A549 (cell line): ENCODE measurements at places on chromosomes 2 and 18. TPM values are rescaled to one million over a fixed set of nuclear protein-coding genes. Genes with fewer than 3 reads are reported as not detected.

The GTF3C2 gene
- polyA plus RNA-seq: 69.2 to 78.2 TPM (median 75.4 TPM) in 3 replicates

The CBLN2 gene
- polyA plus RNA-seq: 0.25 to 0.34 TPM (median 0.32 TPM) in 3 replicates

The SP140 gene
- 0.24 TPM in 1 of 3 replicates, not detected in the others for polyA plus RNA-seq

The PROM2 gene
- polyA plus RNA-seq: 0.04 to 0.16 TPM (median 0.09 TPM) in 3 replicates

The TYMS gene
- 169 to 184 TPM (median 173 TPM) in 3 replicates for polyA plus RNA-seq

The SLC39A6 gene
- 49.1 to 50.8 TPM (median 50.5 TPM) in 3 replicates for polyA plus RNA-seq

The ALKAL2 gene
- polyA plus RNA-seq: not detected in 3 replicates

The PDE1A gene
- polyA plus RNA-seq: 0.18 to 0.28 TPM (median 0.26 TPM) in 3 replicates

The ROCK2 gene
- 34.0 to 38.0 TPM (median 36.4 TPM) in 3 replicates for polyA plus RNA-seq

The AFF3 gene
- polyA plus RNA-seq: not detected in 3 replicates

The GPR45 gene
- polyA plus RNA-seq: 0.09 TPM in 1 of 3 replicates, not detected in the others

The ROCK1 gene
- 19.4 to 20.5 TPM (median 19.6 TPM) in 3 replicates for polyA plus RNA-seq
